ENCODE measurements at places on chromosomes 7 and 10. TPM values are rescaled to one million over a fixed set of nuclear protein-coding genes. Genes with fewer than 3 reads are reported as not detected.

Gene FAM25G
- total RNA-seq: not detected

Gene VGF
- total RNA-seq: 0.41 TPM

Gene SUGCT
- total RNA-seq: 0.43 TPM

Gene GOLGA7B
- total RNA-seq: 0.34 TPM

Gene ATP5F1C
- 403 TPM for total RNA-seq

Gene KLF14
- not detected for total RNA-seq

Gene ATOH7
- not detected for total RNA-seq

Gene ORAI2
- 53.8 TPM for total RNA-seq
